ENCODE measurements at places on chromosomes 7 and 10. TPM values are rescaled to one million over a fixed set of nuclear protein-coding genes. Genes with fewer than 3 reads are reported as not detected.

Gene C1QL3
- 3.2 TPM for total RNA-seq

Gene KBTBD2
- 31.5 TPM for total RNA-seq

Gene SPDYE5
- not detected for total RNA-seq

Gene CPA2
- total RNA-seq = 0.29 TPM

Gene PTPRZ1
- 74.2 TPM for total RNA-seq
